ENCODE measurements at places on chromosomes 6 and 20. TPM values are rescaled to one million over a fixed set of nuclear protein-coding genes. Genes with fewer than 3 reads are reported as not detected.

Gene HTR1B
- not detected for total RNA-seq

- peak; percentile 56 for DNase-seq
Measured at GRCh38 chr20:37564388-37565133, 36.9 kb upstream of the BLCAP start.

DNA sequence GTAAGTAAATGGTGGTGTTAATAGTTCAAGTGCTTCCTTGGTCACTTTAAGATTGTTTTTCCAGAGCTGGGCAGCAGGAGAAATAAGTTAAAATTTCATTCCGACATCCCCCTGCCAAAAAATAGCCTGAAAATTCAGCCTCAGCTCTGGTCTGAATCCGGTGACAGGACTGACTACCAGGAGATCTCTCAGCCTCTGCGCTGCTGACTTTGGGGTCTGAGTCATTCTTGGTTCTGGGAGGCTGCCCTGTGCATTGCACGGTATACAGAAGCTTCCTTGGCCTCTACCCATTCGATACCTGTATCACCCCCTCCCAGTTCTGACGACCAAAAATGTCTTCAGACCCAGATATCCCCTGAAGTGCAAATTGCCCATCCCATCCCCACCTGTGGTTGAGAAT, 36.3 kb upstream of the TFAP2C start:
- no peak for DNase-seq

GRCh38 chr6:80003826-80004172, 650 bp upstream of the TTK start:
- DNase-seq, result no peak

GRCh38 chr6:41344876-41345275, 9.5 kb downstream of the NCR2 start:
- no peak for DNase-seq

DNA sequence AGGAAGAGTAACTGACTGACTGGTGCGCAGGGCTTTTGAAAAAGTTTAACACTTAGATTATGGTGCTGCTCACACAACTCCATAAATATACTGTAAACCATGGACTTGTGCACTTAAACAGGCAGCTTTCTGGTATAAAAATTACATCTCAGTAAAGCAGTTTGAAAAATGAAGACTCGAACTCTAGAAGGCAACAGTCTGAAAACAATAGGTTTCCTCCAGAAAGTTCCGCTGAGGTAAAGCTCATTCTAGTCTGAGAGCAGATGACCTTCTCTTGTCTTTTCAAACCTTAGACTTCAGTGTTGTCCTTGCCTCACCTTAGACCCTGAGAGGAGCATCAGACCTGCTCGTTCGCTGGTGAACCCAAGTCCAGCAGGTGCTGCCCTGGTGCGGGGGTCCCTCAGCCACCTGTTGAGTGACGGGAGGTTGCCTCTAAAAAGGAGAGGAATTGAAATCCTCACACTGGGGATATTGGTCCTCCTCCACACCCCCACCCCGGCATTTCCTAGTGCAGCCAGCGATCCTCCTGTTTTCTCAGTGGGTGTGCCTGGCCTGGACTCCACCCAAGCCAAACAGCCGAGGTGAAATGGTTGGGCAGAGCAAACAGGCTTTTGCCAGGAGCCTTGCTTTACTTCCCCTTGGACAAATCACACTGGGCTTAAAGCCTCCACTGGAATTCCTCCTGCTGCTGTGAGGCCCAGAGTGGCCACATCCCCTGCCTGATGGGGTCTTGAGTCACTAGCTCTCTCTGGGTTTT, 14.7 kb upstream of the PYGB start:
- peak; percentile 25 for DNase-seq

DNA sequence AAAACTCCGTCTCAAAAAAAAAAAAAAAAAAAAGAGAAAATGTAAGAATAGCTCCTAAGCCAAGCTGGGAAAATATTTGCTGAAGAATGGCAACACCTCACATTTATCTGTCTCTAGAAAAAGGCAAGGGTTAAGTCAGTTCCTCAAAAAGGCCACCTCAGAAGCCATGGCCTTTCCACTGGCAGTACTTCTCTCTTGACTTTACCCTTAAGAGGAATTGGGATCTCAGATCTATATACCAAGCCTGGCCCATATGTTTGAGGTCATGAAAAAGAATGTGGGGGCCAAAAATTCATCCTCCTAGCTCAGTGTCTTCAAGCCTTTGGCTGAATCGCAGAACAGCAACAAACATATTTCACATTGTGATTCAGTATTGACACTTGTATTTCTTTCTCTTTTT, 10.9 kb upstream of the NCOA3 start:
- no peak for DNase-seq

DNA sequence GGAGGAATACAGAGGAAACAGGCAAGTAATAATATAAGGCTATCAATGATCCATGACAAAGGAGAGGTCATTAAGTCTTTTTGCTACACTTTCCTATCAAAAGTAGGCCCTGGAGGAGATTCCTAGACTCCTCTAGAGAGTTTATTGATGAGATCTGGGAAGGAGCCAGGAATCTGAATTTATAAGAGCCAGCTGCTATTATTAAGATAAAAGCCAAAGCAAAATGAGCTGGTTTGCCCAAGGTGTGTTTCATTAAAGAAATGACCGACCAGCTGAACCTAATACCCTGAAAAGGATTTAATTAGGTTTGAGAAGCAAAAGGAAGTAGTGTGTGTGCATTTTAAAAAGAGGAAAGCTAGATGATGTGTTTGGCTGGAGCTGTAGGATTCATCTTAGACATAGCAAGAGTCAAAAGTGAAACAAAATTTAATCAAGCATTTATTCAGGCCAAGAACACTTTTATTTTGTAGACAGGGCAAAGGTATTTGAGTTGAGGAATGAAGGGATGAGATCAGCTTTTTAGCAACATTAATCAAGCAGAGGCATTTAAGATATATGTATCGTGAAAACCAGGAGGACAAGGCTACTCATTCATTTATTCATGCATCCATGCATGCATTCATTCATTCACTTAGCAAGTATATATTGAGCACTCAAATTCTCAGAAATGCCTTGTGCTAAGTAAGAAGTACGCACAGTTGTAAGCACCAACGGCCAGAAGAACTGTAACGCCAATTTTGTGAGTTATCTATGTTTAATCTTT, 43.5 kb upstream of the SCAF8 start:
- DNase-seq, result no peak

DNA sequence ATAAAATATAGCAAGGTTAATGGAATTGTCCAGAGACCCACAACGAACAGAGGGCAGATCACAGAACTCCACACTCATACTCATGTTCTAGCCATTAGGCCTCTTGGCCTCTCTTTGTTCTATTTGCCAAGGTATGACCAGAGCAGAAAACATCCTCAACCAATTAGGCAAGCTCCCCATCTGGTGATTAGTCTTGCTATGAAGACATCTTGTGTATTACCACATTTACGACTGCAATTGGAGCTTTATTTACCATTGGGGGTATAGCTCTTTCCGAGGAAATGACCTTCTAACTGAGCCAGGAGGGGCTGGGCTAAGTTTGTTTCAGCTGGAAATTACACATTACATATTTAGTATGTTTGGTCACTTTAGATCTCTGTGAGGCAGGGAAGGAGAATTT, 593.9 kb downstream of the CD109 start:
- no peak for DNase-seq

DNA sequence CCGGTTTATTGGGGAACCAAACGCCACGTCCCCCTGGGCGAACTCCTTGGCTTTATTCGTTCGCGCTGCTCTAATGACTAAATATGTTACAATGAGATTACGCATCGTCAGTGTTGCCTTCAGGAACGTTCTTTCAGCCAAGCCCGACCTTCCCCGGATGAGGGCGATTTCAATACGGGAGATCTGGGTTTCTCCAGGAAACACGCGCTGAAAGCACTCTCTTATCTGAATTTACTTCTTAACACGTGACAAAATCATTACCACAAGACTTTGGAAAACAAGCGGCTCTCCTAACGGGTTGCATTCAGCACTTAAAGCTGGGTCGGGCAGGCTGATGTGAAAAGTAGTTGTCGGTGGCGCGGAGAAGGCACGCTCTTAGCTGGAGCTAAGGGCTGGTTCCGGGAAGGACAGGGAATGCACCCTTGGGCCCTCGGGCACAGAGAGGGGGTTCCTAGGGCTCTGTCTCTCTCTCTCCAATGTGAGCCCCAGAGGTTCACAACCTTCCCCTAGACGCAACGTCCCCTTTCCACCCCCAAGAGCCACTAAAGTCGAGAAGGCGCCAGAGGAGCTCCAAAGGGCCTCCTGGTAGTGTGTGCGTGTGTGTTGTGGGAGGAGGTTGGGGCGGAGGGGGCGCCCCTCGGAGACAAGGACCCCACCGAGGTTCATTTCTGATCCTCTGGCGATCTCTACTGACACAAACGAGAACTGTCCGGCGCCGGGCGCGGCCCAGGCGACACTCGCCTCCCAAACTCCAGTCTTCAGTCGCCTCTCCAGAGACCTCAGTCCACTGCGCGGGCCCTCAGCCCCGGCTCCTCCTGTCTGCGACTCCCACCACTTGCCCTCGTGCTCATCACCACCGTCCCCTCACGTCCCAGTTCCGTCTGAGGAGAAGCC, 7.1 kb upstream of the NKX2-2 start:
- no peak for DNase-seq

DNA sequence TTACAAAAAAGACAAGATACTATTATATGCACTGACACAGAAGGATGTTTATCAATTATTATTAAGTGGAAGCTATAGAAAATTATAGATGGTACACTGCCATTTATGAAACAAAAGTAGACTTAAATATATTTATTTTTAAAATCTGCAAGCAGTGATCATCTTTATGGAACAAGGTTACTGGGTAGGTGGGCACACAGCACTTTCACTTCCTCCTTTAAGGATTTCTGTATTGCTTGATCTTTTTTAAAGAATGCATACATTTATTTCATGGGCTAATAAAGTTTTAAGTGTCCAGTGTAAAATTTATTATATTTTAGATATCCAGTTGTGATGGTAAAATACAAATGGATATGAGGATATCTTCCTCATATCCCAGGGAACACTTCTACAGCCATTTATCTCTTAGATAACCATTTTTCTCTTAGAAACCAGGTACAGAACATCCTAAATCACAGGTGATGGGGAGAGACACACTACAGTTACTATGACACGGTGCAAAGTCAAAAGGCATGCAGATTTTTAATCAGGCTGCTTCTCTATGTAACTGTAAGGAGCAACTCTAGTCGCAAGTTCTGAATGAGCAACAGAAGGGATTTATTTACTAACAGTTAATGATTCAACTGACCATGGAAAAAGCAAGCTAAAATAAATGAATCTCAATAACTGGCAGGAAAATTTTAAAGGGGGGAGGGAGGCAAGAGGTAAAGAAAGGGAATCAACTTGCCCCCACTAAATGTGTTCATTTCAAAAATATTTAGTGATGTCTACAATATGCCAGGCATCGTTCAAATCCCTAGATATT, 2.2 kb downstream of the FBXL4 start:
- DNase-seq, result no peak

DNA sequence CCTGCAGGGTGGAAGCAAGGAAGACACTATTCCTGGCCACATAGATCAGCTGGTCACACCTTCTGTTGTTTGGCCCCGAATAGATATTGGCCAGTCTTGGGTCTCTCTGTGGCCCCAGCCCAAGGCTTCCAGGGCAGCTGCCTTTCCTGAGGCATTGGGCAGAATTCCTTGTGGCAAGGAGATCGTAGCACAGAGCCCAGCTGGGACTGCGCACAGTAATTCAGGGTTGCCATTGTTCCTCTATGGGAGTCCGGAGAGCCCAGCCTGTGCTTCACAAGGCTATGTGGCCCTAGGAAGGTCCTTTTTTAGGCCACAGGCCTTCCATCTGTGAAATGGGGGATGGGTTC, 6.9 kb downstream of the SGK2 start:
- DNase-seq, result no peak

GRCh38 chr6:101683884-101684283, 290.4 kb downstream of the GRIK2 start:
- no peak for DNase-seq

GRCh38 chr6:137843211-137843610, 23.8 kb upstream of the TNFAIP3 start:
- no peak for DNase-seq

DNA sequence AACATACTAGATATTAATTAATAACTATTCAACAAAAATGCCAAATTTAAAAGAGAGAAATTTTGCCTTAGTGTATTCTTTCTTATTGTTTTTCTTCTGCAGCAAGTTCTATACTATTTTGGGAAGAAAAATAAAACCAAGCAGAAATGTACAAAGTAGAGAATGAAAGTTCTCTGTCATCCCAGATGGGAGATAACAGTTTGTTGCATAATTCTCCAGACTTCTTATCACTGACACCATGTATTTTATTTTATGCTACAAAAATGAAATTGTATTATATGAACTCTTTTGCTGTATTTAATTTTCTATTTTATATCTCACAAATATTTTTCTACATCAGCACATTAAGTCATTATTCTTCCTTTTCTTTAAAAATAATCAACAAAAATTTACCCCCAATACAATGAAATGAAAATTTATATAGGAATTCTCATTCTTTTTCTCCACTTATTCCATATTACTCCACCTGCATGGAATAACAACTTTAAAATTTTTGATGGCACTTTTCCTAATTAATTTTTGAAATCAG, 18.2 kb downstream of the TMEM244 start:
- no peak for DNase-seq

DNA sequence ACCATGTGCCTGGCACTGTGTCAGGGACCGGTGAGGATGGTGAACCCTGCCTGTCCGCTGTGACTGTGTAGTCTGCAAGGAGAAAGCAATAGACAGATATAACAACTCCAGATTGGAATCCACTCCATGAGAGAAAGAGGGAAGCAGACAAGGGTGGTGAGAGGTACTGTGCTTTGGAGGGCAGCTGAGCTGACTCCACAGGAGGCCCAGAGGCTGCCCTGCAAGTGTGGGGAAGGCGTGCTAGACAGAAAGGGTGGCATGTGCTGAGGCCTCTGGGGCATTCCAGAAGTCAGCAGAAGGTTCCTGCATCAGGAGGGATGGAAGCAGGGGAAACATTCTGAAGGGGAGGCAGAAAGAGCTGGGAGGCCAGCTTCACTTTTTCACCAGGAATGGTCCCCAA, 39.3 kb upstream of the APCDD1L start:
- DNase-seq, result peak; percentile 29

GRCh38 chr6:134238960-134239795, 78.7 kb downstream of the SGK1 start:
- no peak for DNase-seq

- peak; percentile 75 for DNase-seq
Measured at GRCh38 chr6:149028767-149029405, 282.1 kb downstream of the UST start.

DNA sequence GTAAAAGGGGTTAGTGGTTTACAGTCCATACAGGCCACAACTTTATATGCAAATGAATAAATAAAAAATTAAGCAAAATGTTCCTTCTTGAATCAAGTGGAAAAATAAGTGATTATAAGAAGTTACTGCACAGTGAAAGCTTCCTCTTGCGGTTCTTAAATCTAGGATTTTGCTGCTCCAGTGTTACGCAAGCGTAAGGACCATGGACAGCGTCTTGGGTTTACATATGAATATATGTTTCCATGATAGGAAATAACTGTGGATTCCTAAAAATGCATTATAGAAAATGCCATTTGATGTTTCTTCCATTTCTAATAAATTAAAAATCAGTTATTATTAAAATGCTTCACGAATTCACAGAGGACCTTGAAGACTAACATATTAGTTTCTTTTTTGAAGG, 176.6 kb upstream of the POU3F2 start:
- DNase-seq, result no peak

Gene CALHM4
- total RNA-seq, result not detected

Gene LCA5
- 0.08 TPM for total RNA-seq

All from natural killer cell treated with Interleukin-12 subunit alpha and Interleukin-12 subunit beta and Interleukin-15 and Interleukin-18, amount 100 ng/mL, for 72 hours (primary cell).